Central memory CD8-positive, alpha-beta T cell (primary cell): ENCODE measurements at places on chromosomes 5 and 9.

DNA sequence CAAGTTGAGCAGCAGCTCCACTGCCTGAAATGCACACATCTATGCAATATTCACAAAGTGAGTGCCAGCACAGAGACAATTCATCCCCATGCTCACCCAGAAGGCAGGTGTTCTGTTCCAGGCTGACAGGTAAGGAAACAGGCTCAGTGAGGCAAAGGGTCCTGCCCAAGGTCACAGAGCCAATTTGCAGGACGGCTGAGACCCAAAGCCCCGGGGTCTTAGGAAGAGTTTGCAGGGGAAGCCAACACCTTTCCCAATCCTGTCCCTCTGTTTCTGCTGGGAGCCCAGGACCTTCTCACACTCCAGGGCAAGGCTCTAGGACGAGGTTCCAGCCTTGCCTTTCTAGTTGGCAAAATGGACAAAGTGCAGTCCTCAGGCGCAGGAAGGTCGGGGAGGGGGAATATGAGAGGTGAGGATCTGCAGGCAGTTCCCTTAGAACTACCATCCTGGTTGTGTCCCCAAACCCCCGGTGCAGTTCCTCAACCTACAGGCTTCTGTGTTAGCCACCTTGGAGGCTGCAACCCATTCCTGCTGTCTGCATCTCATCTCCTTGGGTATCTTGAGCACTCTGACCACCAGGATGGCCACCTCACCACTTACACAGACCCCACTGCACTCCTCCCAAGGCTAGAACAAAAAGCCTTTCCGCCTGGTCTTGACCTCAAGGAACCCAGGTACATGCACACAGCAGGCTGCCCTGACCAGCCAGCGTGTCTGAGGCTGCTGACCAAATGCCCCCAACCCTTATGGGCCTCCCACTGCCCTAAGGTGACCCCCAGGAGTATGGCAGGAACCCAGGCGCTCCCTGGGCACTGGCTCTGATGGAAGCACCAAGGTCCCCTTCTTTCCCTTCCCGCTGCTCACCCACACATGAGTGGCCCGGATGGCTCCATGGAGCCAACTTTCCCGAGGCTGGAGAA lies 1.9 kb upstream of the BRD3 start:
- H3K4me1 ChIP-seq, result peaks cover 19% of the 10 kb centered on the region
- peaks cover 14% of the 10 kb centered on the region for H3K36me3 ChIP-seq

GRCh38 chr5:149537374-149537975 lies 13.8 kb downstream of the CSNK1A1 start:
- peaks cover 64% of the 10 kb centered on the region for H3K4me1 ChIP-seq
- no peaks in the 10 kb centered on the region for H3K27me3 ChIP-seq
- no peak for DNase-seq

GRCh38 chr9:3435732-3436131 lies 90.1 kb downstream of the RFX3 start:
- peaks cover 2% of the 10 kb centered on the region for H3K36me3 ChIP-seq
- no peak overlapping the region for H3K27ac ChIP-seq
- no peak for DNase-seq
- no peak overlapping the region for H3K4me3 ChIP-seq
- H3K4me1 ChIP-seq, result peaks cover 10% of the 10 kb centered on the region

GRCh38 chr5:97365918-97366317 lies 182.9 kb upstream of the RIOK2 start:
- H3K36me3 ChIP-seq, result no peaks in the 10 kb centered on the region
- H3K27ac ChIP-seq, result no peak overlapping the region
- DNase-seq, result no peak
- H3K27me3 ChIP-seq, result no peaks in the 10 kb centered on the region

DNA sequence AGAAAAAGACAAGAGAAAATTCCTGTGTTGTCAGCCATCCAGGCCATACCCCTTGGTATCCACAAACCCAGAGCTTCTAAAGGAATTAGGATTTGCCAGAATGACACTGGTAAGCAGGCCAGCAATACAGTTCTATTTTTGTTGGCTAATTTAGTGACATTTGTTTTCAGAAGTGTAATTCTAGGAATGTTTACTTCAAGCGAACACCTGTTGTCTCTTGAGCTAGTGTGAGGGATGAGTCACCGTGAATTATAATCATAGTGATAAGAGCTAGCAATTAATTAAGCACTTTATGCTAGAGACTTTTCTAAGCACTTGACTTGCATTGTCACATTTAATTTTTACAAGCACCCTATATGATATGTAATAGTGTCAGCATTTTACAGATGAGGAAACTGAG lies 99.2 kb downstream of the PRKACG start:
- H3K27me3 ChIP-seq, result peaks cover 15% of the 10 kb centered on the region
- no peak overlapping the region for H3K4me3 ChIP-seq
- H3K4me1 ChIP-seq, result no peaks in the 10 kb centered on the region
